Activated T-cell treated with anti-CD3 and anti-CD28 coated beads, Interleukin-2, amount 50 U/mL, for 1 hour (primary cell): ENCODE measurements at places on chromosomes 5 and 9.
A peak's percentile ranks its signal among the peaks of the same experiment; 100 is the strongest.

DNA sequence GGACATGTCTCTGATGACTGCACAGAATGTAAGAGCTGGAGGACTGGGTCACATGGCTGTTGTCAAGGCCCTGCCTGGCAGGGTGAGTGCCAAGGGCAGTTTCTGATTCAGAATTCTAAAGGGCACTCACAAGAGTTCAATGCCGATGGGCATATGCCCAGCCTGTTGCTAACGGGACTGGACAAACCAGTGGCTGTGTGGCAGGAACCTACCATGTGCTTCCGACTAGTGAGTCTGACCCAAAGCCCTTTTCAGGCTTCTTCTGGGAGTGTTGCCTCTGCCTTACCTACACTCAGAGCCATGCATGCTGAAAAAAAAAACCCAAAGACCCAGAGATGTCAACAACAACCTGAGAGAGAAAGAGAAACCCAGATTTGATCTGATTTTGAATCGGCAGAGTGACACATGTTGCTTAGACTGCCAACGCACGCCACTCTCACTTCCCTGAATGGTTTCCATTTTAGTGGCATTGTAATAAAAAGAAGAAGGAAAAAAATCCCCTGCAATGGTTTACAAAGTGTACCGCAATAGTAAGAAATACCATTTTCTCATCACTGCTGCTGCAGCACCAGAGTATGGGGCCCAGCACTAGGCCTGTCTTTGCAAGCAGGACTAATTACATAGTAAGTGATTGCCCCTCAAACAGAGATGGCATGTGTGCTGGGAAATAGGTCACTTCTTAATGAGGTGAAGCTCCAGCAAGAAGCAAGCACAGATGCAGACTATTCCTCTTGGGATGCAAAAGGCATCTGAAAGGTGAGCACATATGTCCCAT lies 194.3 kb downstream of the PALM2AKAP2 start:
- no peak for DNase-seq

DNA sequence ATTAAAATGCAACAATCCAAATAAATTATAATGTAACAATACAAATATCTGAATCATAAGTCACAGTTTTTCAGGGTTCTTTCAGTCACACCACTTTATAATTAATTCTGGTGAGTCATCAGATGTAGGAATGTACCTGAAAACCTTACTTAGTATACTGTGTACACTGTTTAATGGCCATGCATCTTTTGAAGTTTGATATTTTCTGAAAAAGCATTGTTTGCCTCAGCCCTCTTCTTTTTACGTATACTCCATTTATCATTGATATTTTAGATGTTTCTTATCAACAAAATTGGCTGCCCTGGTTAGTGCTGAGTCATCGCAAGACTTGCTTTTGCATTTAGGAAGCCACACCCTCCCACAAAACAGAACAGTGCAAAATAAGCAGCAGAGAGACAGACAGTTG lies 218.6 kb downstream of the PJA2 start:
- no peak for DNase-seq

DNA sequence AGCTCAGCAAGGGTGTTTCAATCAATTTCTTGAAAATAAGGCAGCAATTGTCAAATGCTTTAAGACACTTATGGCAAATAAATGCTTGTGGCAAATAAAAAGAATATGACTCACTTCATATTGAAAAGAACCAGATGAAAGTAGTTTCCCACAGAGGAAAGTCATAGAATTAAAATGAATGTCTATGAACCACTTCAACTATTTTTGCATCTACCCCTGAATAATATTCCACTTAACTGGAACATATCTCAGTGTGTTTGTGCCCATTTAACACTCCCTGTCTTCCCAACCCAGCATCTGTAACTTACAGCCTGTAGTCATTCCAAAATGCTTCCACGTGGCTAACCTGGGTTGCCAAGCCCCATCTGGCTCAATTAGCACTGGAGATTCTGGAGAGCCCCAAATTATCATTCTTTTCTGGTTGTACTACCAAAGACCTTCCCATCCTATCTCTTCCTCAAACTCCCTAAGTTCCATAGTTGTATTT lies 84.7 kb downstream of the FEM1C start:
- DNase-seq: no peak

DNA sequence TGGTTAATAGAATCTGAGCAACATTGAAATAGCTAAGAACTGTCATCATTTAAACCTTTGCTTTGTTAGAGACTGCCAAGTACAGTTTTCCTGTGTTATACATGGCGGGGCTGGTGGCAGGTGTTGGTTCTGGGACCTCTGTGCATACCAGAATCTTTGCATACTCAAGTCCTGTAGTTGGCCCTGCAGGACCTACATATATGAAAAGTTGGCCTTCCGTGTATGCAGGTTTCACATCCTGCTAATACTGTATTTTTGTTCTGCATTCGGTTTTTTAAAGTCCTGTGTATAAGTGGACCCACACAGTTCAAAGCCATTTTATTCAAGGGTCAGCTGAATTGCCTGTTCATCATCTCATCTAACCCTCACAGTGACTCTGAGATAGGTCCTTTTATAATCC lies 36.4 kb downstream of the LARP1 start:
- DNase-seq: no peak

GRCh38 chr5:1763548-1763911 lies 36.1 kb downstream of the MRPL36 start:
- DNase-seq: peak; percentile 40

GRCh38 chr9:131081868-131082267 lies 14.5 kb upstream of the AIF1L start:
- DNase-seq: no peak

DNA sequence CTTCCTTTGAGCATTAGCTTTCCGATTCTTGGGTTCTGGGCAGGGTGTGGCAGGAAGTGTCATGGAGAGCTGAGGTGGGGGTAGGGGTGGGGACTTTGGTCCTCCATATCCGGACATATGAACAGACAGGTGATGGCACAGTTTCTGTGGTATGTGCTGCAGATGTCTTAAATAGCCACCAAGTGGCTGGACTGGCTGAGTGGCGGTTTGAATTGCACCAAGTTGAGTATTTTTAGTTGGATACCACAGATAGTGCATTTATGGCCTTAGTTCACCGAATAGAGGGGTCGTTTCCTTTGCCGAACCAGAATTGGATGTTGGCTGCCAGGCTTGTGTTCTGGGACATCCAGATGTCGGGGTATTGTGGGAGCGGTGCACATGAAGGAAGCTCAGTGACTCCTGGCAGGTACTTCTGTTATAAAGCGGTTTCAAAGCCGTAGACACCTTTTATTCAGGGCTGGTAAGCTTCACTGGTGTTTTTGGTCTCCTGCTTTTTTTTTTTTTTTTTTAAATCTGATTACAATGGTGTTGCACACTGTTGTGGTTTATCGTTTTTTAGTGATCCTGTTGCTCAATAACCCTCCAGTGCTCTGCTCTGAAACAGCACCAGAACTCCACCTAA lies 15.1 kb upstream of the TNFAIP8 start:
- DNase-seq: peak; percentile 64

- no peak for DNase-seq
Measured at GRCh38 chr5:158810615-158811014, 289.1 kb downstream of the EBF1 start.

DNA sequence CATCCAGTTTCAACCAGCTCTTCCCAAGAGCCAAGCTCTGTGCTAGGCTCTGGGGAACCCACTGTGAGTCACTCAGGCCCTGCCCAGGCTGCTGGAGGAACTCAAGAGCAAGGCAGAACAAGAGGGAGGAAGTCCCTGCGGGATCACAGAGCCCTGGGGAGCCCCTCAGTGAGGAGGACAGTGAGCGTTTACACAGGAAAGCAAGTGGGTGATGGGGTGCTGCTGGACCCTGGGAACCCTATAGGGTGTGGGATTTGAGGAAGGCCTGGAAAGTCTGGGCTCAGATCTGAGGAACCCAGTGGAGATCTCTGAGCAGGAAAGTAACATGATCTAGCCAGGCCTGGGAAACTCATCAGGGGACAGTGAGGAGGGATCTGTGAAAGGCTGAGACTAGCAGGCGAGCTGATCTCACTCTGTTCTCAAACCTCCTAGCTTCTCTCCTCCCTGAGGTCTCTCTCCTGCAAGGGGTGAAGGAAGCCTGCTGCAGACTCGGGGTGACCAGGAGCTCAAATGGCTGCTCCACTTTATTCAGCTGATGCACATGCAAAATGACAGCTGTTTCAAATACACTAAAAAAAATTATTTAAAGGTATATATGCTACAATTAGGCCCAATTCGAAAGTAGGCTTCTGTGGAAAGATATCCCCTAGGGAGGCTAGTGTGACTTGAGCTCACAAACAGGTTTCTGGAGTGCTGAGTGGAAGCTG lies 70.0 kb downstream of the SHB start:
- no peak for DNase-seq

GRCh38 chr9:27627188-27627564 lies 53.9 kb upstream of the C9orf72 start:
- DNase-seq: no peak

DNA sequence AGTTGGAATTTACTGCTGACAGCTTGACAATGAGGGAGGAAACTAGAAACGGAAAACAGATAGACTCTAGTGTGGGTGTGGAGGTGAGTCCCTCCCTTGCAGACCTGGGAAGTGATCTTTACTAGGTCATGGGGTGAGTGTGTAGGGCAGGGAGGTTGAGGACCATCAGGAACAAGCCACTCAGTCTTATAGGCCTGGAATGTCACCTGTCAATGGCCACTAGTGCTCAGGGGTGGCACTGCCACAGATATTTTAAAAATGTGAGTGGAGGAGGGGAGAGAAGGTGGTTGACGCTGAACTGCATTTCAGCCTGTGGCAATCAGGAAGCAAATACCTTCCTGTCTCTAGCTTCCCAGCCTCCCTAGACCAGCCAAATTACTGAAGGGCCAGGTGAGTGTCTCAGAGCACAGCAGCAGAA lies 9.0 kb downstream of the OR2S2 start:
- no peak for DNase-seq

GRCh38 chr9:128911529-128912035 lies 9.2 kb upstream of the PHYHD1 start:
- DNase-seq: no peak

- no peak for DNase-seq
Measured at GRCh38 chr5:61796773-61797172, 464.7 kb downstream of the ZSWIM6 start.

GRCh38 chr5:34859253-34859652 lies 20.3 kb downstream of the TTC23L start:
- no peak for DNase-seq

GRCh38 chr5:418162-419121 lies 24.5 kb upstream of the EXOC3 start:
- no peak for DNase-seq

- DNase-seq: no peak
Measured at GRCh38 chr5:172832383-172833315, 1.4 kb upstream of the ERGIC1 start.

DNA sequence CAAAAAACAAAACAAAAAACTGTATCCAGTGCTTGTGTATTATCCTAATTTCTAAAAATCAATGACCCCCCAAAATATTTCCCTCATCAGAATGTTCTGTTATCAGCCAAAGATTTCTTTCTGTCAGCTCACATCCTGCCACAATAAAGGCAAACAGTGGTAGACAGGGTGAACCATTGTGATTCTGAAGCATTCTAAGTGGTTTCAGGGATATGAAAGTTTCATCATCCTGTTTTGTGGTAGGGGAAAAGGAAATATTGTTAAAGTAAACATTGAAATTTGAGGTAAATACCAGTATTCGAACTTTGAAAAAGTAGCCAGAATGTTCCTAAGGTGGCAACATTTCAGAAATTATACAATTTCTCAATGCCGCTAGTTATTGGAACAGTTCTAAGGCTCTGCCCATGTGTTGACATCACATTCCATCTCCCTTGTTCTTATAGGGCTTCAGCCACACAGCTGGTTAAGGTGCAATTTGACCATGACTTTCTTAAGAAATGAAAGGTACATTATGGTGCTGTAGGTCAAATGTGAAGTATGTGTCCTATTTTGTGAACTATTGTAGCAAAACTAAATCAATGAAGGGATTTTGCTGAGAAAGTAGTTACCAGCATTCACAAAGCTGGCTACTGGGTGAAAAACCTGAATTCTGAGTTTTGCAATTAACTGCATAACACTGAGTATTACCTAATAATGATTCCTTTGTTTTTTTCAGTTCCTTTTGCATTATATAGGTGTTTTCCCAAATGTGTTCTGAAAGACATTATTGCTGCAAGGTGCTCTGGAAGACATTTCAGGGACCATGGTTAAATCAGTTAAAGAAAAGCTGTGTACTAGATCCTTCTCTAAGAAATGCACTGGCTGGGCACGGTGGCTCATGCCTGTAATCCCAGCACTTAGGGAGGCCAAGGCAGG lies 107.6 kb upstream of the RASGRF2 start:
- DNase-seq: no peak

GRCh38 chr9:93093877-93094657 lies 1.9 kb upstream of the CARD19 start:
- DNase-seq: peak; percentile 20

- DNase-seq: no peak
Measured at GRCh38 chr9:35407846-35408245, 82.1 kb upstream of the RUSC2 start.

- no peak for DNase-seq
Measured at GRCh38 chr5:168660691-168661090, 81.5 kb upstream of the PANK3 start.

- DNase-seq: peak; percentile 35
Measured at GRCh38 chr5:67221487-67222242, 25.1 kb upstream of the CD180 start.

GRCh38 chr5:60959156-60959555 lies 14.2 kb downstream of the NDUFAF2 start:
- DNase-seq: no peak

DNA sequence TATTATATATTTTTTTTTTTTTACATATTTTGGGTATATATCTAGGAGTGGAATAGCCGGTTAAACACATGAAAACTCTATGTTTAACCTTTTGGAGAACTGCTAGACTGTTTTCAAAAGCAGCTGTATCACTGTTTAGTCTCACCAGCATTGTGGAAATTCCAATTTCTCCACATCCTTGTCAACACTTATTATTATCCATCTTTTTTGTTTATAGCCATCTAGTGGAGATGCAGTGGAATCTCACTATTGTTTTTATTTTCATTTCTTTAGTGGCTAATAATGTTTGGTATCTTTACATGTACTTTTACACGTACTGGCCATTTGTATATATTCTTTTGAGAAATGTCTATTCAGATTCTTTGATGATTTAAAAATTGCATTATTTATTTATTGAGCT lies 22.7 kb upstream of the CCDC180 start:
- DNase-seq: no peak

GRCh38 chr5:34535944-34536623 lies 120.0 kb upstream of the RAI14 start:
- no peak for DNase-seq

GRCh38 chr9:137606005-137606621 lies 627 bp downstream of the ARRDC1 start:
- peak; percentile 54 for DNase-seq
